ENCODE measurements at places on chromosomes 2 and 18.

GRCh38 chr2:29065068-29065811 lies 9.1 kb downstream of the PCARE start:
- no peak for ATAC-seq

DNA sequence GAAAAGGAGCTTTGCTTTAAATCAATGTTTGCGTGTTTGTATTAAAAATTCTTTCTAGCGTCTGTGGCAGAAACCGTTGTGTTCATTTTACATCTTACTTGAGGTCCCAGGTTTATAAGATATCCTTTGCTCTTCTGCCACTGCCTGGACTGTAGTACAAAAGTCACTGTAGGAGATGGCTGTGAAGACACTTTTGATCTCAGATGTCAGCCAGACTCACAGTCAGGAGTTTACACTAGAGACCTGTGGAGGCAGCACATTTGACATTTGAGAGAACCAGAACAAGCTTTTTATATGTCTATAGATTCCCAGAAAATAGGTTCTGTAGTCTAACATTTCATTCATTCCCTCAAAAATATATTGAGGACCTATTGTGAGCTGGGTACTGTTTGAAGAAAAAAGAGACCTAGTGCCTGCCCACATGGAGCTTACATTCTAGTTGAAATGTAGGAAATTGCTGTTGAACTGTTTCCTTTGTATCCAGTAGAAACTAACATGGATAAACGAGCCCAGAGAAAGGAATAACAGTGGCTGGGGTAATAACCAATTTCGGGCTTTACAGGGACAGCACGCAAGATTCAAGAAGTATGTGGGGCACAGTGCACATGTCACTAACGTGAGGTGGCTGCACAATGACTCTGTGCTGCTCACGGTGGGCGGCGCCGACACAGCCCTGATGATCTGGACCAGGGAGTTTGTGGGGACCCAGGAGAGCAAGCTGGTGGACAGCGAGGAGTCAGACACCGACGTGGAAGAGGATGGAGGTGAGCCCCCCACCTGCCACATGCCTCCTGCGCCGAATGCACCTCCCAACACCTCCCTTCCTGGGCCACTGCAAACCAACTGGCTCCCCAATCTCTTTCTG lies 122.3 kb downstream of the RTN4 start:
- ATAC-seq: no peak

GRCh38 chr18:46369323-46369722 lies 265.1 kb downstream of the HAUS1 start:
- no peak for ATAC-seq

- no peak for ATAC-seq
Observed at GRCh38 chr2:215269397-215270117, 42.3 kb upstream of the ATIC start.

- no peak for ATAC-seq
Observed at GRCh38 chr2:221343524-221343923, 228.6 kb downstream of the EPHA4 start.

DNA sequence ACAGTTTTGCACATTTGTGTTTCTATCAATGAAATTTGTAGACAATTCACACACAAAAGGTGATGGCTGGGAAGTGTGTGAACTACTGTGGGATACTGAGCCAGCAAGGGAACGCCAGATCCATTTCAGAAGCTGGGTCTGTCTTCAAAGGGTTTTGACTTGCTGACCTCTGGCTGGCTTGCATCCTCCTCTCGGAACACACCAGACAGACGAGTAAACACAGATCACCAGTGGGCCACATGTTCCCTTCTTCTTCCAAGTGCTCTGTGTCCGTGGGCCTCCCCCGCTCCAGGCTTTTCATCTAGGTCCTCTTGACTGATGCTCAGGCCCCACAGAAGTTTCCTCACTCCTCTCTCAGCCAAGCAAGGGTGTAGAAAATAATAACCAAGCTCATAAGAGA lies 122.2 kb upstream of the OSR1 start:
- ATAC-seq: no peak

DNA sequence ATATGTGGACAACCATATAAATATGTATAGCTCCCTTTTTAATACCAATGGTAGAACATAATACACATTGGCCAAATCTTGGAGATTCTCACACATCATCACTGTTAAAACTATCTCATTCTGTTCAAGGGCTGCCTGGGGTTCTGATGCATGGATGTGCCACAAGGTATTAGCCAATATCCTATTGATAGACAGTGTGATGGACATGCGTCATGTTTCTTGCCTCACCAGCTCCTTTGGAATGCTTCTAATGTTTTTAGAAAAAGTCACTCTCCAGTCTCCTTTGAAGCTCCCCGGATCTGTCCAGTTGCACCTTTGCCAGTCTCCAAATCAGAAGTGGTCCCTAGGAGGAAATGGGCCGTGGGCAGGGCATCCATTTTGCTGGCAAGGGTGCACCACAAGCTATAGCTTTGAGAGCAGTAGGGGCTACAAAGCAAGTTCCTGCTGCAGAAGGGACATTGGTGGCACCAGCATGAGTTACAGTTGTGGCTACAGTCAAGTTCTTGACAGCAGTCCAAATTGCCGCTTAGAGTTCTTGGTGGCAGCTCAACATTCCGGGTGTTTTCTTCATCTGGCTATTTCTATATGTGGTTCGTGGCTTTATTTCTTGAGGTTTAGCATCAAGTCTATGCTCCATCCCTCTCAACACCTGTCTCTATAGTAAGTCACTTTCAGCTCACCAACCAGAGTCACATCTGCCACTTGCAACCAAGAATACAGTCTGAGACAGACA lies 25.1 kb upstream of the ATRAID start:
- ATAC-seq: no peak

DNA sequence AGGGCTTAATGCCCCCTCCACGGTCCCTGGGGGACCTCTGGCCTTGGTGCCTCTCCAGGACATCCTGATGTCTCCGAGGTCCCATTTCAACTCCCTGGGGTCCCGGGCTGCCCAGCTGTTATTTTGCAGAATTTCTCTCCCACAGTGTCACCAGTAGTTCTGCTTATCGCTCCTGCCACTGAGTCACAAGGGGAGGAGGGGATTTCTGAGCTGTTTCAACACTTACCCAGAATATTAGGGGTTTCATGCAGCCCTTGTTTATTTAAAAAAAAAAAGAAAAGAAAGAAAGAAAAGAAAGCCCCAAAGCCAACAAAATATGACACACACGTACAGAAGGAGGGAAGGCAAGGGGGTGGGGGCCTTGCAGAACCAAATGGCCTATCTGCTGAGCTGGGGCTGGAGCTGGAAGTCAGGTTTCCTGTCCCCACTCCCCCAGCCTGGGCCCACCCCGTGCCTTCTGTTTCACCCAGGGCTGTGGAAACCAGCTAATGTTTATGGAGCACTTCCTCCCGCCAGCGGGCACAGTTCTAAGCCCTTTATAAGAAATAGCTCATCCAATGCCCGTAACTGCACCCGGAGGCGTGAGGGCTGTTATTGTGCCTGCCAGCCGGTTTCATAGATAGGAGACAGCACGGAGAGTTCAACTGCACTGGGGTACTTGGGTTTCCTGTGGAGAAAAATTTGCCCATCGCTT lies 8.4 kb upstream of the ARID5A start:
- peak; percentile 64 for ATAC-seq

- ATAC-seq: peak; percentile 90
Observed at GRCh38 chr2:53091183-53091582, 676.4 kb upstream of the CHAC2 start.

DNA sequence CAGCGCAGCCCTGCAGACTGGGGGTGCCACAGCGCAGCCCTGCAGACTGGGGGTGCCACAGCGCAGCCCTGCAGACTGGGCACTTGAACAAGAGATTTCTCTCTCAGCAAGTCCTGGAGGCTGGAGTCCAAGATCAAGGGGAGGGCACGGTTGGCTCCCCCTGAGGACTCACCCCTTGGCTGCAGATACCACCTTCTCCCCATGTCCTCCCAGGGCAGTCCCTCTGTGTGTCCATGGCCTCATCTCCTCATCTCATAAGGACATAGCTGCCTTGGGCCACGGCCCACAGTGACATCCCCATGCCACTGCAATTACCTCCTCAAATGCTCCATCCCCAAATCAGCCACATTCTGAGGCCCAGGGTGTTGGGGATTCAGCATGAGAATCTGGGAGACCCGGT lies 98.2 kb downstream of the TPO start:
- ATAC-seq: no peak

- no peak for ATAC-seq
Observed at GRCh38 chr2:170204298-170204951, 26.5 kb downstream of the MYO3B start.

DNA sequence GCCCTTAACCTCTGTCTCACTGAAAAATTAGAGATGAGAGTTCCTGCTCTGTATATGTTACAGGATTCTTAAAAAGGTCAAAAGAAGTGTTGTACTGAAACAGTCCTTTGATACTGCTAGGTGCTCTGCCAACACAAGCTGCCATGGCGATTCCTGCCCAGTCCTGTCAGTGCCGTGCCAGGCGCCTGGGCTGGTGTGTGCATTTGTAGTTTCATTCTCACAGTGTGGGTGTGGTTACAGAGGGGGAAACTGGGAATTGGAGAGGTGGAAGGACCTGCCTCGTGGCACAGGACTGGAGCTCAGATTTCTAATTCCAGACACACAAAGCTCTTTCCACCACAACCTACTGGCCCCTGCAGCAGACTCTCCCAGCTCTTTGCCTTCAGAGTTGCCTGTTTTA lies 122.3 kb upstream of the RAB6C start:
- no peak for ATAC-seq

DNA sequence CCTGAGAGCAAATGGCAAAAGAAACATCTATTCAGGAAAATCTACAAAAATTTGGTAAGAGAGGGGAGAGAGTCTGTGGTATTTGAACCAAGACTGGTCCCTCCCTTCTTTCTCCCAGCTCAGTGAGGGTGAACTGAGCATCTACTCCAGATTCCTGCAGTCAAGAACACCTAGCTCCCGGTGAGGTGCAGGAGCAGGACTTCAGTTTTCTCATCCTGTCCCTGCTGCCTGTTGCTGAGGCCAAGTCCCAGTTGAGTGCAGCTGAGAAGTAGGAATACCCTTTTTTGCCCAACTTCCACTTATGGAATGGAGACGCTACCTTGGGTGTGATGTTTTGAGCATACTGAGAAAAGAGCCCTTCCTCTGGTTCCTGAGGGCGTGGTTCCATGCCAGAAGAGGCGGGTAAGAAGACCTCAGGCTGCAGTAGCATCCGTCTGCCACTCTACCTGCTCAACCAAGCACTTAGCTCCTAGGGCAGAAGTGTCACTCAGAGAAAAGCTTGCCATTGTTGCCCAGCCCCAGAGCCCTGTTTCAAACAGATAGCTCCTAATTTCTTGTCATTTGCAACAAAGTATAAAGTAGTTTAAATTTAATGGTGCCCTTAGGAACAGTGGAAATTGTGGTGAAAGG lies 112.9 kb downstream of the SOS1 start:
- peak; percentile 34 for ATAC-seq

DNA sequence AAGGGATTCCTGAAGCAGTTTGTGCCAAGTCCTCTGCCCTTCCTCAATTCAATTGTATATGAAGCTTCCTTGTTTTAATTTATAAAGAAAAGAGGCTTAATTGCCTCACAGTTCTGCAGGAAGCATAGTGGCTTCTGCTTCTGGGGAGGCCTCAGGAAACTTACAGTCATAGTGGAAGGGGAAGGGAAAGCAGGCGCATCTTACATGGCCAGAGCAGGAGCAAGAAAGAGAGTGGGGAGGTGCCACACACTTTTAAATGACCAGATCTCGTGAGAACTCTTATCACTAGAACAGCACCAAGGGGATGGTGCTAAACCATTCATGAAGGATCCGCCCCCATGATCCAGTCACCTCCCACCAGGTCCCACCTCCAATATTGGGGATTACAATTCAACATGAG lies 114.2 kb downstream of the SGPP2 start:
- ATAC-seq: no peak

DNA sequence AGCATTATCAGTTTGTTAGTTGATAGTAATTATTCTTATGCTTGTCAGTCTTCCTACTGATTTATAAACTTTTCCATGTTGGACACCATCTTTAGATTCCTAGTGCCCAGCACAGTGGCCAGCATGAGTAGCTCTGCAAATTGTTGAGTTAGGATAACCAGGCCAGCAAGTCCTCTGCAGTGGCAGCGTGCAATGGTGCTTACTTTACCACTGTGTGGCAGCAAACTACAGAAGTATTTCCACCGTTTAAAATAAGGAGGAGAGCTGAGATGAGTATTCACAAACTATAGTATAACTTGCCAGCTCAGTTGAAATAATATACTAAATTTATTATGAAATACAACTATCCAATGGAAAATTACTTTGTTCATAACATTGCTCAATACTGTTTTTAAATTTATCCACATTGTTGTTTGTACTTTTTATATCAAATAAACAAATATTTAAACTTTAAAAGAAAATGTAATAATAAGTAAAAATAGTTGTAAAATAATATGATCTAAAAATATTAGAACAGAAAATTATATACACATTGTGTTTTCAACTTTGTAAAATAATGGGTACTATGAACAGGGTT lies 9.3 kb upstream of the THADA start:
- ATAC-seq: peak; percentile 79

DNA sequence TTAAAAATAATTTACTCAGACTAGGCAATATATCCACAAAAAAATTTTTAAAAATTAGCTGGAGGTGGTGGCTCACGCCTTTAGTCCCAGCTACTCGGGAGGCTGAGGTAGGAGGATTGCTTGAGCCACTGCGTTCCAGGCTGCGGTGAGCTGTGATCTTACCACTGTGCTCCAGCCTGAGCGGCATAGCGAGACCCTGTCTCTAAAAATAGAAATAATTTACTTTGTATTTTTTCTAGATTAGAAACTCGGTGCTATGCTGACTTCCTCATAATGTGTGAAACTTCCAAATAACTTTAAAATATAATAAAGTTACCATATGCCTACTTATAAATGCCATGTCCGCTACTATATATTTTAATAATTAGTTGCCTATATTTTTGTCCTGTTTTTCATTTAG lies 6.7 kb downstream of the PPIG start:
- ATAC-seq: no peak

DNA sequence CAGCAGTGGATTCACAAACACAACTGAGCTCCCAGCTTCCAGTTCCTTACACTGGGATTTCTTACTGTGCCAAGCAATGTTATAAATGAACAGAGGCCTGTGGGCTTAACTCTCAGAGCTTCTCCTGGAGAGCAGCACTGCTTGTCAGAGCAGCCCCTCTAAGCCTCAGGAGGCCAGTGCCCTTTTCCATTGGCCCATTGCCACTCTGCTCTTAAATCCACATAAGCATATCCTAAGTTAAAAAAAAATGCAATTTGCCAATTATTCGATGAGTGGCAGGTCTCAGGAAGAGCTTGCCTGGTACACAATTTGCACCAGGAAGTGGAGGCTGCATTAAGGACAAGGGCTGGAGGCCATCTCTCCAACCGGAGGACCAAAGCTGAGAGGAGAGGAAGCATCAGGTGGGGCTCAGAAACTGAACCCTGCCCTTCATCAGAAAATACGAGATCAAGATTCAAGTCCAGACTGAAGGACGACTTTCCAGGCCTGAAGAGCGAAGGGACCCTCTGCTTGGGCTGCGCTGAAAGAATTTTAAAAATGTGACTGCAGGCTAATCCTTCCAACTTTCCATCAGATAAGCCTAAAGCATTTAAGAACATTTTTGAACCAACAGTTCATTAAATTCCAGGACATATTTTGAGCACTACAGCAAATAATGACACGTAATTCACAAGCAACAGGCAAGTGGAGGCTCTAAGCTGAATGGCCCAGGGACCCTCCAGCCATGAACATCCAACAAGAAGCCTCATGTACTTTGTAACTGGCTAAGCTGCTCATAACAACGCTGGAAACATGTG lies 28.4 kb upstream of the PXDN start:
- ATAC-seq: no peak

Data from activated T-helper 17 cell treated with anti-CD3 and anti-CD28 coated beads, Interleukin-2, amount 50 U/mL, for 72 hours (primary cell).